Activated T-helper 9 cell treated with anti-CD3 and anti-CD28 coated beads, Interleukin-2, amount 50 U/mL, for 16 hours (primary cell): ENCODE measurements at places on chromosomes 13 and 19.
A peak's percentile ranks its signal among the peaks of the same experiment; 100 is the strongest.

- DNase-seq, result no peak
Measured at GRCh38 chr19:17883627-17884410, 12.1 kb downstream of the SLC5A5 start.

GRCh38 chr13:30429235-30429634, 6.9 kb downstream of the UBE2L5 start:
- DNase-seq, result no peak

DNA sequence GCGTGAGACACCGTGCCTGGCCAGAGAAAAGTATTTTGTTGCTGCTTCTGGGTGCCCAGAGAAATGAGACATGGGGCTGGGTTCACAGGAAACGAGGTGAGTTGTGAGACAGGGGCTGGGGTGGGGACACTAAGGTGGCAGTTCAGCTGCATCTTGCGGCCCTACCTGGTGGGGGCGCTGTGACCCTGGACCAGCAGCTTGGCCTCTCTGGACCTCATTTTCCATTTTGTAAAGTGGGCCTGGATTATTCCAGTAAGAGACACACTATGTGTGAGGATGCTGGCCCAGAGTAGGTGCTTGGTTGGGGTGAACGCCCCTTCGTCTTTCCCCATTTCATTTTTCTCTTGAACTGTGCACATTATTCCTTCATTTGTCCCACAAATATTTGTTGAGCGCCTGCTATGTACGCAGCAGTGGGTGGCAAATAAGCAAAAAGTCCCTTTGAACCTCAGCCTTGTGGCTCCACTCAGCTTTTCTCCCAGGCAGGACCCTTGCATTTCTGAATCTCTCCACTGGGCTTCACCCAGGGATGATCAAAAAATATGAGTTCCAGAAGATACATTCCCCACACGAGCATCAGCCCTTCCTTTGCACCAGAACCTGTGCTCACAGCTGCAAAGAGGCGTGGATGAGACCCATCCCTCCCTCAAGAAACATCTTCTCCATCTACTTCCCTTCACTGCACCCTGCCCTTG, 26.6 kb upstream of the OR10H1 start:
- no peak for DNase-seq

GRCh38 chr19:49338023-49338677, 2.9 kb downstream of the CD37 start:
- no peak for DNase-seq

- DNase-seq, result no peak
Measured at GRCh38 chr13:27962982-27963381, 6.1 kb downstream of the CDX2 start.

GRCh38 chr13:91922969-91923592, 524.7 kb downstream of the GPC5 start:
- no peak for DNase-seq

DNA sequence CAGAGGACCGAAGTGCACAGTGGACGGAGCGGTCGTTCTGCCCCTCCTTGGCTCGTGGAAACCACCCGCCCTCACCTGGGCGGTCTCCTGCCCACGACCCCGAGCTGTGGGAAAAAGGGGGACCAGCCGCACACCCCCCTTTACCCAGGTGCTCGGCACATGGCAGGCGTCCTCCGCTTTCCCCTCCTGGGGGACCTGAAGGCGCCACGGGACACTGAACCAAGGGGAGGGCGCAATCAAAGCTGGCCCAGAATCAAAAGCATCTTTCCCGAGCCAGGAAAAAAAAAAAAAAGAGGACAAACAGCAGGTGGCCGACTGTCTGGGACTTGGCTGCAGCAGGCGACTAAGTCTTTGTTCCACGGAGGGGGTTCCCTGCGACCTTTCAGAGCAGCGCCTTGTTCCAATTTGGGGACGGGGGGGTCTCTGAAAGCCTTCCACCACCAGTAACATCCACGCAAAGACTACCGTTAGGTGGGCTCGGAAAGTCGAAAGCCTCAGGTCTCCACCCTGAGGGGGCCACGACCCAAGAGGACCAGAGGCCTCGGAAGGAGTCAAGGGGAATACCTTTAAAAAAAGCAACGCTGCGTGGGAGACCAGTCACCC, 1.1 kb downstream of the MBD3 start:
- no peak for DNase-seq

DNA sequence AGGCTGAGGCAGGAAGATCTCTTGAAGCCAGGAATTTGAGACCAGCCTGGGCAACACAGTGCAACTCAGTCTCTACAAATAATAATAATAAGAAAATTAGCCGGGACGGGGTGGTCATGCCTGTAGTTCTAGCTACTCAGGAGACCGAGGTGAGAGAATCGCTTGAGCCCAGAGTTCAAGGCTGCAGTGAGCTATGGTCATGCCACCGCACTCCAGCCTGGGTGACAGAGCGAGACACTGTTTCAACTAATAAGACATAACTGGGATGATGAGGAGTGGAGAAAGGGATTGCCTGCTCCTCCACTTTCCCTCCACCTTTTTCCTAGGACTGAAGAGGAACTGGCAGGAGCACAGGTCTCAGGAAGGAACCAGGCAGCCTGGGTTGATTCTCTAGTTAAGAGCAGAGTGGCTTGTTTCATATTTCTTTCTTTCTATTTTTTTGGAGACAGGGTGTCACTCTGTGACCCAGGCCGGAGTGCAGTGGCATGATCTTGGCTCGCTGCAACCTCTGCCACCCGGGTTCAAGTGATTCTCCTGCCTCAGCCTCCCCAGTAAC, 4.6 kb upstream of the GPI start:
- no peak for DNase-seq

GRCh38 chr19:17209126-17210036, 5.8 kb upstream of the USE1 start:
- no peak for DNase-seq

DNA sequence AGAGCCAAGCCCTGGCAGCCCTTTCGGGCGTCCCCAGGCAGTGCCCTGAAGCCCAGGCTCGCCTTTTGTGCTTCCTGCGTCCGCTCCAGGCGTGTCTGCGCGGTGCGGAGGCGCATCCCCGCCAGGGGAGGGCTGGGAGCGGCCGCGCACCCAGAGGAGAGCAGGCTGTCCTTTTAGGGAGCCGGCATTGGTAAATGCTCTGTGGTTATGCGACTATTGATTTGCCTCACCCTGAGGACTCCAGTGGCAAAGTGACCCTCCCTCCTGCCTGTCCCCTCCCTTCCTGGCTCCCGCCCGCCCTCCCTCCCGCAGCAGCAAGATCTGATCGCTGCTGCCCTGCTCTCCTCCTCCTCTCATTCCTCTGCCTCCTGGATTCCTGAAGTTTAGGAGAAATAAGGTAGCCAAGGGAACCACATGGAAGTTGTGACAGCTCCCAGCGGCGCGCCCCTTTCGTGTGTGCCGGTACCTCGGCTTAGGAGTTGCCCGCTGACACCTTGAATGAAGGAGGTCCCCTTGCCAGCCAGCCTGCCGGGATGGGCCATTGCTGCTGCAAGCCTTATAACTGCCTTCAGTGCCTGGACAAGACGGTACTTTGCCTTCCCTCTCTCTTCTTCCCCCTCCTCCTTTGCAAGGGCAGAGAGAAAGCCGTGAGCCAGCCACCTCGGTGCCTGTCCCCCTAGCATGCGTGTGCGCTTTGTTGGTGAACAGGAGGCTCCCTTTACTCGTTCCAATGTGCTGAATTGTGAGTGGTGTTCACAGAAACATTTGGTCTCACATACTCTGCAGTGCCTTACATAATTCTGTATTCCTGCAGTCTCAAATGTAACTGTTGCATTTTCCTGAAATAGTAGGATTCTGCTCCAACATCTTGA, 166.9 kb downstream of the SLC7A1 start:
- DNase-seq, result no peak

- no peak for DNase-seq
Measured at GRCh38 chr19:57719424-57719823, 8.0 kb downstream of the ZNF671 start.

GRCh38 chr19:34171539-34171876, 796 bp upstream of the LSM14A start:
- DNase-seq, result peak; percentile 20

- no peak for DNase-seq
Measured at GRCh38 chr19:56750658-56751057, 79.1 kb upstream of the ZNF835 start.

GRCh38 chr13:66560189-66560588, 669.9 kb downstream of the PCDH9 start:
- no peak for DNase-seq

- peak; percentile 37 for DNase-seq
Measured at GRCh38 chr13:39602614-39603366, at the start of gene LHFPL6. TSS of gene LHFPL6 (minus strand) at chr13:39603193.

- no peak for DNase-seq
Measured at GRCh38 chr13:27149702-27150101, 21.9 kb downstream of the USP12 start.

DNA sequence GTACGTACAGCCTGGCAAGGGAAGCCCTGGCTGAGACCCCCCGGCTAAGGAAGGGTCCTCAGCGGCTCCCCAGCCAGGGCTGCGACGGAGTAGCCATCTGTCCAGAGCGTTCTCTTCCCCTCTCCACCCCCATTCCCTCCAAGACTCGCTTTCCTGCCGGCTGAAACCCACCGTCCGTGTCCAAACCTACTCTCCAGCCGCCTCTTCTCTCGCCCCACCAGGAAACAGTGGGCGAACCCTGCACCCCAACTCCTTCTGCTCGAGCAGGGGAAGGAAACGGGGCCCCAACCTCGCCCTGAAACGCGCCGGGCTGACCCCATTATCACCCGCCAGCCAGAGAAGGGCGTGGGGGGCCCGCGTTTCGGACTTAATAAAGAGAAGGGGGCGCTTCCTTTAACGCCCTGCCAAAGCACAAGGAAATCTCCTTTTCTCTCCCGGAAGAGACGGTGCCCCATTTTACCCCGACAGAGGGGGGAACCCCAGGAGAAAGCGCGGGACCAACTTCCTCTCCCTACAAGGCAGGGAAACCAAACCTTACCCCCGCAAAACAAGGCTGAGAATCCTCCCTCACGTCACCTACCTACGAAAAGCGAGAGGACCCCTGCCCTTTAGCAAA, 2.5 kb downstream of the ZC3H4 start:
- peak; percentile 35 for DNase-seq

- DNase-seq, result no peak
Measured at GRCh38 chr13:100812982-100813584, 138.5 kb upstream of the TMTC4 start.

DNA sequence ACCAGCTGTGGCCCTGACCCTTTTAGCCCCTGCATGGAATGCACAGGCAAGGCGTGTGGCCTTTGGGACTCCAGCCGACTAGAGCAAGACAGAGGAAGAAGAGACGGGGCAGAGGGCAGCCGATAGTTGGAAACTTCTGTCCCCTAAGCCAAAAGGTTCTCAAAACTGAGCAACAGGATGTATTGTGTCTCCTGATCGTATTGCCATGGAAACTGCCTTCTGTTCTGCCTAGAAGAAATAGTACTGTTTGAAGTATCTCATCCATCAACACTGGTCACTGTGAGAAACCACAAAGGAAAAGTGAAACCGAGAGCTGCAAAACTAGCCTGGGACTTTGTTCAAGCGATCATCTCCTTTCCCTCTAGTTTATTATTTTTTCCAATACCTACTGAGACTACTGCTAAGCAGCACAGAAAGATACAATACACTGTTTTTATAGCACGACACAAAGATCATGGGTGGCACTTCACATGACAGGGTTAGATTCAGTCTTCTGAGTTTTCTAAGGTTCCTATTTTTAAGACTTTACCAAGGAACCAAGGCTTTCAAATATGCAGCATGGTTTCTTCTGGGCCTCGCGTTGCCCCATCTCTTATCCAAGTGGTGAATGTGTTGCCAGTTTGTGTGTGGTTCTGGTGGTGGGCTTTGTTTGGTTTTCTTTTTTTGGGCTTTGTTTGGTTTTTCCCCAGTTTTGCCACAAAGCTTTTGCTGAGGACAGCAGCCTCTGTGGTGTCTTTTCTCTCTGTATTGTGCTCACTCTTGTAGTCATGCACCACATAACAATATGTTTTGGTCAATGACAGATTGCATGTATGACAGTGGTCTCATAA, 49.3 kb upstream of the GPR183 start:
- no peak for DNase-seq

- no peak for DNase-seq
Measured at GRCh38 chr19:10604460-10604980, 17.4 kb upstream of the AP1M2 start.

- no peak for DNase-seq
Measured at GRCh38 chr13:53198736-53199135, 170.1 kb downstream of the OLFM4 start.

DNA sequence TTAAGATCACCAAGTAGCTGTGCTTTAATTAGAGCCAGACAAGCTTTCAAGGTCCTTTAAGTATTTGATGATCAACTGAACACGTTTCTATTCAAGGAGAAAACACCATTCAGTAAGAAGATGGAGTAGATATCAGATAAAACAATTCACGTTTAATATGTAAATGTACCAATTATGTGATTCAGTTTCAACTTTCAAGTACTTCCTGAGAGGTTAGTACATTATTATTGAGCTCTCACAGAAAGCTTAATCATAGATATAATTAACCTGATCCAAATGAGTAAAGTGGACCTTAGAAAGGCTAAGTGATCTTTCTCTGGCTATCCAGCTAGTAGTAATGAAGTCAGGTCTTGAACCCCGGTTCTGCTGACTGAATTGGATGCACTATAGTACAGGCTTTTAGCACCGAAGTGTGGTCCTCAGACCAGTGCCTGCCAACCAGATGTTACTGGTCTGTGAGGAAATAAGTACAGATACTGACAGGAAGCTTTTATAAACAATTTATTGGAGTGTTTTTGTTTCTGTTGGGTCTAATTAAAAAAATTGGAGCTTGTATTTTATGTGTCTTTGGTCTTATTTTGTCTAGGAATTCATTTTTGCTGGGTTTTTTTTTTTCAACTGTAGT, 10.2 kb downstream of the CLN5 start:
- DNase-seq, result no peak

DNA sequence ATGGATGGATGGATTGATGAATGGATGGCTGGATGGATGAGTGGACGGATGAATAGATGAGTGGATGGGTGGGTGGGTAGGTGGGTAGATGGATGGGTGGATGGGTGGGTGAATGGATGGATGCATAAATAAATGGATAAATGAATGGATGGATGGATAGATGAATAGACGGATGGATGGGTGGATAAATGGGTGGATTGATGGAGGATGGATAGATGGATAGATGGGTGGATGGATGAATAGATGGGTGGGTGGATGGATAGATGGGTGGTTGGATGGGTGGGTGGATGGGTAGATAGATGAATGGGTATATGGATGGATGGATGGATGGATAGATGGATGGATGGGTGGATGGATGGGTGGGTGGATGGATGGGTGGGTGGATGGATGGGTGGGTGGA, 84.9 kb upstream of the ZNF536 start:
- no peak for DNase-seq

DNA sequence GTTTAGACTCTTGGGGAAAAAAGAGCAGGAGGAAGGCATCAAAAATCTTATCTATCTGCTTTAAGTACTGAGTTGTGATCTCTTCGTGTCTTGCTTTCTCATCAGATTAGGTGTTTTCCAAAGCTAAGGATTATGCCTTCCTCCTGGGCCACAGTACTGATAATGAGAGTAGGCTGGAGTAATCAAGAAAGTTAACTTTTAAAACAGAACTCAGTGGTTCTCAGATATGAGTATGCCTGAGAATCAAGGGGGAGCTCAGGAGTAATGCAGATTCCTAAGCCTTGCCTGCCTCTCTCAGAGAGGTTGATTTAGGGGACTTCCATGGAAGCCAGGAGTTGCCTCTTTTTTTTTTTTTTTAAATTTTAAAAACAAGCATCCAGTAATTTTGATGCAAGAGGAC, 23.5 kb downstream of the CDADC1 start:
- DNase-seq, result no peak
